ENCODE measurements at places on chromosomes 3 and 15. TPM values are rescaled to one million over a fixed set of nuclear protein-coding genes. Genes with fewer than 3 reads are reported as not detected.

DNA sequence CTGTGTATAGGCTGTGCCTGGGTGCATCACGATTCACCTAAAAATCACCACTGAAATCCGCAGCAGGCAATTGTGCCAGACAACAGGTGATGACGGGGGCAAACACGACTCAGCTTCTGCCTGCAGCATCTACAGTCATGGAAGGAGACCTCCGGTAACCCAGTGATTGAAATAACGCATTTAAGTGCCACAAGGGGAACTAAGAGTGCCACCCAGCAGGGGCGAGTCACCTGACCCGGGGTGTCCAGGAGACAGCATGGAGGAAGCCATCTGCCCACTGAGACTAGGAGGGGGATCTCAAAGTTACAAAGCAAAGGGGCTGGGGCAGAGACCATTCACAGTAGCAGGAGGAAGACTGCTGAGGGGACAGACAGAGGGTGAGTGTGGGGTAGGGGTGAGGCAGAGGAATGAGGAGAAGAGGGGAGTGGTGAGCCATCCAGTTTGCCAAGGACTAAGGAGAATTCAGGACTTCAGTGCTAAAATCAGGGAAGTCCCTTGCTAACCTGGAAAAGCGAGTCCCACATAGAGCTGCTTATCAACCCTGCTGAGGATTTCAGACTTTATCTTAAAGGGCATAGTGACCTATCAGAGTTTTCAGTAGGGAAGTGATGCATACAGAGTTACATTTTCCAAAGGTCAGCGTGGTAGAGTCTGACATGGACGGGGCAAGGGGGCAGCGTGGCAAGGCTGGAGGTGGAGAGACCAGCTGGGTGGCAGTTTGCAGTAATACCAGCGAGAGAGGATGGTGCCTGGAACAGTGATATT lies 256.7 kb upstream of the HES1 start:
- DNase-seq = no peak

NDN gene
- total RNA-seq = 40.1 TPM

DNA sequence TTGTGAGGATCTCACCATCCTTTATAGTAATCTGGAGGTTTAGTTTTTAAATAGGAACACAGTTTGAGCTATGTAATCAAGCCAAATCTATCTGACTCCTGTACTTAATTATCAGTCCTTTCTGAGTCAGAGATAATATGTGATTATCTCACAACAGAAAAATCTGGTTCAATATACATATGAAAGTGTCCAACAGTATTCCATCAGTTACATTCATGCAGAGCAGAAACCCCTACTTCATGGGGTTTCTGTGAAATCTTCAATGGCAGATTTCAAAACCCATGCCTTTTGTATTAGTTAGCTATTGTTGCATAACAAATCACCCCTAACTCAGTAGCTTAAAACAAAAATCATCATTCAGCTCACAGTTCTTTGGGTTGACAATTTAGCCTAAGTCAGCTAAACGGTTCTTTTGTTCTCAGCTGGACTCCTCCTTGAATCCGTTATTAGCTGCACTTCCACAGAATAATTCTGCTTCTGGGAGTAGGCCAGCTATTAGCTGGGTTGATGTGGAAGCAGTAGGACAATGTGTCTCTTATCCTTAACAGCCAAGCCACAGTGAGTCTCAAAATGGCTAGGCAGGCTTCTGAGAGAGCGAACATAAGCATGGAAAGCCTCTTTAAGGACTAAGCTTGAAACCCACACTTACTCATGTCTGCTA lies 42.9 kb upstream of the ARPP21 start:
- no peak for DNase-seq

NR1I2 gene
- 0.29 TPM for total RNA-seq

GRCh38 chr3:46670000-46670890 lies 23.2 kb downstream of the ALS2CL start:
- peak; percentile 33 for DNase-seq

XCR1 gene
- total RNA-seq = not detected

DNA sequence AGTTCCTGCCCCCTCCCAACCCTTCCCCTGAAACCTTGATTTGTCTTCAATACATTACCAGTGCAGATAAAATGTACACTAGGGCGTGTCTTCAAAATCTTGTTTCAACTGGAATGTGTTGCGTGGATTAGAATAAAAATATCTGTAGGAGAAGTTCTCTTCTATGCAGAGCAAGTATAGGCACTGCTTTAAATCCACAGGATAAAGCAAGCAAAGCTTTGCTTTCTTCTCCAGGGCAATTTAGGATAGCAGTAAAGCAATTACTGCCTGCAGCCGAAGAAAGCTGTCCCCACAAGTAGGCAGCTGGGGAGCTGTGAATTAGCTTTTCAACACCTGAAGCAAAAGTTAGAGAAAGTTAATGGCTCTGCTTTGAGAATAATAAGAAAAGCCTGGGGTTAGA lies 329.7 kb upstream of the KCNMB2 start:
- DNase-seq = no peak

GHRL gene
- total RNA-seq = 0.40 TPM

- DNase-seq = peak; percentile 75
Measured at GRCh38 chr3:908839-909238, 184.0 kb upstream of the CNTN6 start.

TICRR gene
- 22.0 TPM for total RNA-seq

GRCh38 chr3:4107430-4107829 lies 195.7 kb upstream of the SETMAR start:
- no peak for DNase-seq

DNA sequence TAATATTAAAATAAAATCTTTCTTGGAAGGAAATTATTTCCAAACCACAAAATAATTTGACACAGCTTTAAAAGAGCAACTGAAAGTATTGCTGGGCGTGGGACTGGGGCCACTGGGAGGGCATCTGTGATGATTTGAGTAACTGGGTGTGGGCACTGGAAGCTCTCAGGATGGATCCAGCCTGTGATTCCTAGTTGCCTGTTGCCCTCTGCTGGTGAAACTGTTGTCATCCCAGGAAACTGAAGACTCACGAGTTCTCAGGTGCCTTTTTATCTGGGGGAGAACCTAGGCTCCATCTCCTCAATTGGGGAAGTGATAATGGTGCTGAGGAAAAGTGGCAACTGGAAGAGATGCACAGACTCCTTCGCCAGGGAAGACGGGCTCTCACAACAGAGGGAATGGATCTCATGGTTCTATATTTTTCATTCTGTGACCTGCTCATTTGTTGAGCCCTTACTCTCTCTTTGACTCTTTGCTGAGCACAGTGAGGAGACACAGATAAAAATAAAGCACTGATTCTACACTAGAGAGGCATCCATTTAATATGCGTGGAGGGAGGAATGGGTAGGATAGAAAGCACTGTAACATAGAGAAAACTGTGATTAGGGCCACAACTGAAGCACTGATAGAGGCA lies 61.6 kb downstream of the TPRG1 start:
- peak; percentile 84 for DNase-seq

GRCh38 chr3:73419179-73419803 lies 205.4 kb downstream of the PDZRN3 start:
- DNase-seq = peak; percentile 66

GRCh38 chr3:50503504-50504342 lies at the start of gene CACNA2D2:
TSS of gene CACNA2D2 (minus strand) at chr3:50503634. CDS start at chr3:50503423, 211 bp downstream.
- peak; percentile 87 for DNase-seq

GRCh38 chr3:159616234-159616825 lies 372.3 kb upstream of the IL12A start:
- DNase-seq = peak; percentile 83

- DNase-seq = no peak
Measured at GRCh38 chr3:100401674-100402041, 319 bp downstream of the LNP1 start.

GRCh38 chr15:37550360-37551024 lies 383.9 kb upstream of the TMCO5A start:
- DNase-seq = peak; percentile 65

DNA sequence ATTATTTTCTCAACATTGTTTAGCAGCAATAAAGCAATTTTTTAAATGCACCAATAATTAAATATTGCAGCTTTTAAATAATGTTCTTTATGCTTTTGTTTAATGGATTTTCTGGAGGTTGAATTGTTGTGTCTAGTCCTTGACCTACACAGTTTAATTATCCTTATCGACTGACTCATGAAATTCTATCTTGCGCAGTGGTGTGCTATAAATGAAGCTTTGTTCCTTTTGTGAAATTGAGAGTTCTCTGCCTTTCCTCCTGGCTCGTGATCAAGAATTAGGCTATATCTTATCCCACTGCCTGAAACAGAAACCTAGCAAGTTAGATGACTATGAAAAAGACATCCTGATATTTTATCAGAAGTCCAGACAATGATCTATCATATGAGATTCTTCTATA lies 37.0 kb upstream of the PIK3R4 start:
- no peak for DNase-seq

DNA sequence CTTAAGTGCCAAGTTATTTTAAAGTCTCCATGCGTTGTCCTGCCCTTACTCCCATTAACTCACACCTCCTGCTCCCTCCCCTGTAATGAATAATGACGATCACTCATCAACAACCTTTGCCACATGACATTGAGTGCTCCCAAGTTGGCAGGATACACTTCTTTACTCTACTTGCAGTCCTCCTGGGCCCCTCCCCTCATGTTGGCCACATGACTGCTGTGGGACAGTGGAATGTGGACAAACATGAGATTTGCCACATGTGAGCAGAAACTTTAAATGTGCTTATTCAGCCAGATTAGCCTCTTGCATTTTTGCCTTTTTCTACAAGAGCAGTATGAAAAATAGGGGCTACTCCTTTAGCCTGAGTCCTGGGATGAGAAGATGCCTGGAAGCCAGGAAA lies 167.9 kb downstream of the DCLK3 start:
- no peak for DNase-seq

CCK gene
- 0.59 TPM for total RNA-seq

Data from endodermal cell (in vitro differentiated cells).